ENCODE measurements at places on chromosomes 2 and 18.

DNA sequence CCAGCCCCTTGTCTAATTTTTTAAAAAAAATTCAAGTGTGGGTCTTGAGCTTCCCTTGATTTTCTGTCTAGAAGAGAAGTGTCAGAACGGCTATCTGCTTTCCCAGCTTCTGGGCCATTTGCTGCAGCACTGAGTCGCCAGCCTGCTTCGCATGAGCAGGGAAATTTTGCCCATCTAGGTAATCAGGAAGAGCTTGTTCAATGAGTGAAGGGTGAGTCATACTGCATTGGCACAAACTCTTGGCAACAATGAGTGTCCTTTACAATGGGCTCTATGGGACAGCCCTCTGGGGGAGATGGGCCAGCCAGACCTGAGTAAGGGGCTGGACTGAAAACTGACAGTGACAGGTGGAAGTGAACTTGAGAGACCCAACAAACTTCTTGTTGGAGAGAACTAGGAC lies 2.4 kb upstream of the RNF144A start:
- DNase-seq: no peak

- DNase-seq: no peak
These were observed 58.4 kb downstream of the UBE2E3 start for GRCh38 chr2:181038796-181039195.

DNA sequence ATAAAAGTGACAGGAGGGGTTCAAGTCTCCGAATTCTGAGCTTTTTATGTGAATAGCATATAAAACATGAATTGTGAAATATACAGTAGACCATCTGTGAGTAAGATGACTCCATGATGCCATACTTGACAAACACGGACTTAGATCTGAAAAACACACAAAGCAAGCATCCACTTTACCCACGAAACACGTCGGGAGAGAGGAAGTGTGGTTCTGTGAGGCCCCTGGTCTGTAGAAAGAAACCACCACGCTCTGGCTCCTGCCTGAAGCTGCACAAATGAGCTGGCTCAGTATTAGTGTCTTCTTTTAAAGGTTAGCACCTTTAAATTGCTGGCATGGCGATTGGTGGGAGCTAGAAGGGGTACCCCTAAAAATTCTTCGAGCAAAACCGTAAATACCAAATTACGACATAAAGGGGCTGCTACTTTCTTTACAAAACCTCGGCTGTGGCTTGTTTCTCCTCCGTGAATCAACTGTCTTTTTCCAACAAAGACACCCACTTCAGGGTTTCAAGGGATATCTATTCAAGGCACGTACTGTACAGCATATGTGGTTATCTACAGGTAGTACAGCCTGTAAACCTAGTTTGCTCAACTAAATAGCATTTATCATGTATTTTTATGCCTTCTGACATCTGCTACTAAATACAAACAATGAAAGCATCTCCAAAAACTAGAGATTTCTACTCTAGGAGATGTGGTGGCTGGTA lies 70.9 kb downstream of the AFF3 start:
- no peak for DNase-seq

- no peak for DNase-seq
These were observed 141.5 kb upstream of the PKDCC start for GRCh38 chr2:41906338-41906725.

DNA sequence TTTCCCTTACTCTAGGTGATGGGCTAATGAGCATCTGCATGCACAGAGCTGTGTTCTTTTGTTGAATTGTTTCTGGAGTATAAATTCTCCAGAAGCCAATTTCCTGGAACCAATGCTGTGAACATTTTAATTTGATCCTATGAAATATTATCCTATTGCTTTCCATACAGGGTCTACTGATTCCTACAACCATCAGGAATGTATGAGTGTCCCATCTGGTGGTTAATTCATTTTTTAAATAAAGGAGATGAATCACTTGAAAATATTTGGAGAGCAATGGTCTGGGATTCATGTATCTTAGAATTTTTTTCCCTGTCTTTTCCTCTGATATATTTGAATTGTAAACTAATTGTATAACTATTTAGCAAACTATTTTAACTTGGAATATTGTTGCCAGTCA lies 14.0 kb downstream of the KIF5C start:
- DNase-seq: no peak

DNA sequence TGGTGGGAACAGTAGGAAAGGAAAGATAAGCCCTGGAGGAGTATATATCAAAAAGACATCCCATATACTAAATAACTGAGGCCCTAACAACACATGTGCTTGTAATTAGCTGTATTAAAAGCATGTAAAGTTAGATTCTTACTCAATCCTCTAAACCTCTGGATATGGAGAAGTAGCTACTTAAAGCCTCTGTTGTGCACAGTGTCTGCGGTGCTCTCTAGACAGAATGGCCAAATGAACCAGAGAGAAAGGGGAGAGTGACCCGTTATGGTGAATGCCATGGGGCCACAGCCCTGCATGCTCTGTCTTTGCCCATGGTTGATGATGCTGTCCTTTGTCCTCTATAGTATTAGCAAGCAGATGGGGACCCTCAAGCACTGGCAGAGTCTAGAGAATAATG lies 104.4 kb upstream of the SLC8A1 start:
- DNase-seq: no peak
